CD4-positive, alpha-beta T cell treated with Interleukin-15 for 4 hours (primary cell): ENCODE measurements at places on chromosomes 7 and 10.

DNA sequence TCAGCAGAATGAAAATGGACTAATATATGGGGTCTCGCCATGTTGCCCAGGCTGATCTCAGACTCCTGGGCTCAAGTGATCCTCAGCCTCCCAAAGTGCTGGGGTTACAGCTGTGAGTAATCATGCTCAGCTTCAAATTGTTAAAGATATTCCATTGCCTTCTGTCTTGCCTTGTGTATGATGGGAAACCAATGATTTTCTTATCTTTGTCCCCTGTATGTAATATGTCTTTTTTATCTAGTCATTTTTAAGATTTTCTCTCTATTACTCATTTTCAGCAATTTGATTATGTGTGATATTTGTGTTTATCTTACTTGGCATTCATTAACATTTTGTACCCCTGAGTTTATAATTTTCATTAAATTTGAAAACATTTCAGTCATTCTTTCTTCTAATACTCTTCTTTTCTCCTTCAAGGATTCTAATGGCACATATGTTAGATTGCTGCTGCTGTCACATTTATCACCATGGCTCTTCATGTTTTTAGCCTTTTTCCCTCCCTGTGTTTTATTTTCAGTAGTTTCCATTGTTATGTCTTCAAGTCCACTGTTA lies 12.6 kb downstream of the LYZL1 start:
- DNase-seq, result no peak

GRCh38 chr7:19707240-19707639 lies 1.6 kb downstream of the POLR1F start:
- DNase-seq, result no peak

DNA sequence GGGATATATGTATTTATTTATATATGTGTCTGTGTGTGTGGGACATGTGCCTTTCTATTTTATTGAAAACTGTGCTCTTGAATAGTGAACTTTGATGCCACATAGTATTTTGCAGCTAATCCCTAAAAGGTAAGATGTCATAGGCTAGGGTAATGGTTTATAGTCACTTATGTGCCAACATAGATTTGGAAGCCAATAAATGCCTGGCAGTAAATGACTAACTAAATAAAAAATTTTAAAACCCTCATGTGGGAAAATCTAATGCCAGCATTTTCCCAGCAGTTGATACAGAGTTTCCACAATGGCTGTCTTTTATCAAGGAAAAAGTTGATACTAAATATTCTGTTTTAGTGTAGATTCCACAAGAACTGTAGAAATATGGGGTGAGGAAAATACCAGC lies 101.5 kb upstream of the IMMP2L start:
- no peak for DNase-seq

- no peak for DNase-seq
Measured at GRCh38 chr10:5574642-5575131, 49.9 kb downstream of the CALML3 start.

GRCh38 chr7:36203071-36203790 lies 50.2 kb downstream of the EEPD1 start:
- no peak for DNase-seq

- no peak for DNase-seq
Measured at GRCh38 chr7:16773326-16773725, 19.8 kb downstream of the TSPAN13 start.

DNA sequence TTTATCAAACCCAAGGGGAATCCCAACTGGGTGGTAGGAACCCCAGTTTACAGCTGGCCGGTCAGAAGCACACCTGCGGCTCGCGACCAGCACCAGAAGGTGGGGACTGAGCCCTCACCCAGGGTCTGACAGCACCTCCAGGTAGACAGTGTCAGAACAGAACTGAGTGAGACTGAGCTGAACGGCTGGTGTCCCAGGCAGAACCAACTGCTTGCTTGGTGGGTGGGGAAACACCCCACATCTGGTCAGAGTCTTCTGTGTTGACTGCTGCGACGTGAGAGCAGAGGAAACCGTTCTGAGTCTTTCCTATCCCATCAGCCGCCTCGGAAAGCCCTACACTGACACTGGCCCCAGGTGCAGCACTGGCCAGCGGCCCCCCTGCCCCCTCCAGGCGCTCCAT lies 160.7 kb downstream of the MAD1L1 start:
- no peak for DNase-seq

- DNase-seq, result no peak
Measured at GRCh38 chr7:100614308-100614861, 2.0 kb downstream of the MOSPD3 start.

- no peak for DNase-seq
Measured at GRCh38 chr7:36708767-36709166, 15.5 kb downstream of the AOAH start.

GRCh38 chr7:36943591-36944435 lies 219.5 kb upstream of the AOAH start:
- DNase-seq, result no peak

- no peak for DNase-seq
Measured at GRCh38 chr10:126126866-126127265, 230.5 kb downstream of the FANK1 start.

DNA sequence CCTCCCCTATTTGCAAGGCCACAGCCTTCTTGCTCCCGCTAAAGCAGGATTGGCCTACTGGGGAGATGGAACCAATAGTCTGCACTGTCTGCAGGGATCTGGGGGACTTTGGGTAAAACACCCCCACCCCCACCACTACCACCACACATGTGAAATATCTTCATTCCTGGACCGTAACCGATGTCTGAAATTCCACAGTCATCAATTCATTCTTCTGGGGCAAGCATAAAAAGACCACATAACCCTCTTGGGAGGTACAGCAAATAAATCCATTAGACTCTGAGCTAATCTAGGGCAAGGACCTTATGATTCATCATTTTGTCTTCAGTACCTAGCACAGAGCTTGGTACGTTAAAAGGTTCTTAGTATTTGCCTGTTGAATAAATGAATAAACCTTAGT lies 307.8 kb downstream of the GPAM start:
- no peak for DNase-seq

DNA sequence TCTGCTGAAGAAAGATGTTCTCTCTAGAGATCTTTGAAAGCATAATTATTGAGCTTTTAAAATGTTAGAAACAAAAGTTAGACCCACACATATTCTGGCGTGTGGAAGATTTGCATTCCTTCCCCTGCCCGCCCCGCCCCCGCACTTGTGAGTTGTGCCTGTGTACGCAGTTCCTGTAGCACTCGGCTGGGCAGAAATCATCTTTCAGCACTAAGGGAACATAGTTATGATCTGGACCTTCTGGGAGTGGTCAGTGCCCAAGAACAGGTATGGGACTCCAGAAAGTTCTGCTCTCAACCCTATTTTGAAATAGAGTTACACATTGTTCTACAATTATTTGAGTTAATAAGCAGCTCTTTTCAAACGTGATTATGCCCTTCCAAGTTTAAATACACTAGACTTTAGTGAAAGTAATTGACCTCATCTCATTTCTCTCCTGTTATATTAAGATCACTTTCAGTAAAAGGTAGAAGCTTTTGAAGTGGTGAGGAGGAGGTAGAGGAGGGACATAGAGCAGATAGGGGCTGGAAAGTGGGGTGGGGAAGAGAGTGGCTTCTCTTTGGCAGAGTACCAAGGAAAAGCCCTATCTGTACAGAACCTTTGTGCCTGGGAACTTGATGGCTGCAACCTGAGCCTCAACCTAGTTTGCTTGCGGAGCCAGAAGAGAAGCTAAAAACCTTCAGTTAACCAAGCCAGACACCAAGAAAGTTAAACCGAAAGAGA lies 5.7 kb downstream of the BLVRA start:
- DNase-seq, result no peak

DNA sequence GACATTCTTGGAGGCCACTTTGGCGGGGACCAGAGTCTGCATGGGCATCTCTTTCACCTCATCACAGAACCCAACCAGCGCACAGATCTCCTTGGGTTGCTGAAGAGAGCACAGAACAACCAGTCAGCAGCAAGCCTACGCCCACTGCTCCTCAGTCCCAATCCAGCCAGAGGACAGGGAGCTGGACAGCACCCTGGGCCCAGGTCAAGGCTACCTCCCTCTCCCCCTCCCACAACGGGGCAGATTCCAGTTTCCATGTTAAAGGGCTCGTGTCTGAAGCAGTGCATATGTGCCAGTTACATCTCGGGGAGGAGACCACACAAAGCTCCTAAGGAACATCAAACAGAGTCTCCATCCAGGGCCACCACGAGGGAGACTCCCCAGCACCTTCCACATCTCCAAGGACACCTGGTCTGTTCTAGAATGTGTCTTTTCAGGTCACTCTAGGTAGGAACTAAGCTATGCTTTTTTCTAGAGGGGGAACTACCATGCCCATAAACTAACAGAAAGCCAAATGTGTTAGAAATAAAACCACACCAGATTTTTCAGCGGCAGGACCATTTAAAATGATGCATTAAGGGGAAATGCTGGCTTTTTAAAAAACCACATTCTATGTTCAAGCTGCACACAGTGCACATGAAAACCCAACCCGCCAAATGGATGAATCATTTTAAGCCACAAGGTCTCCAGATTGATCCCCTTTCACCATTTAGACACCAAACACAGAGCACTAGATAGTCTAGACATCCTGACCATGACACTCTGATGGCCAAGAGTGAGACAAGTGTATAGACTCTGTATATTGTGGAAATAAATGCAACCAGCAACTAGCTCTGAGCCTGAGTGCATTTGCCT lies 28.9 kb downstream of the PSAP start:
- DNase-seq, result peak; percentile 22

DNA sequence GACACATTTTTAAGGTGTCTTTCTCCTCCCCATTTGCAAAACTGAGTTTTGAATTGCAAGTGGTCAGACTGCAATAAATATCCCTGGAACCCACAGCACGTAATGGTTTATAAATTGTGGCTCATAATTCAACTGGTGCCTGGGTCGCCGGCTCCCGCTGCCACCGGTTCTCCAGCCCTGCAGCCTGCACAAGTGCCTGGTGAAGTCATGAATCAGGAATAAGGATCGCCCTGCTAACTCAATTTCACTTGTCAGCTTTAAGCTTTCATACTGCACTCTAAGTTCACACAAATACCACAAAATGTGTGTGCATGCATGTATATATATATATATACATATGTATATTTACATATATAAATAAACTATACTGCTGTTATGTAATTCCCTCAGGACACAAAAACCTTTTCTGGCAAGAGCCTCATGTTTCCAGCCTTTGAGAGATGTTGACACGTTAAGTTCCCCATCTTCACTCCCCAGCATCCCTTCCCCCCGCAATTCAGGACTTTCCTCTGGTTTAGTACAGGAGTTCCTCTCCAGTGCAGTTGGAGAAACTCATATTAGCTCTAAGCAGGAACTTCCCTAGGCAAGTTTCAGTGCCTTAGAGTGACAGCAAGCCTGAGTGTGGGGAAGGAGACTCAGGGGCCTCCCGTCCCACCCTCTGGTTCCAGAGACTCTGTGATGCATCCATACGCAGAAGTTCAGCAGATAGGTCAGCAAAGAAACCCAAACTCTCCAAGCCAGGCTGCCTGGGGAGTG lies 129.2 kb upstream of the UNC5B start:
- DNase-seq, result no peak

DNA sequence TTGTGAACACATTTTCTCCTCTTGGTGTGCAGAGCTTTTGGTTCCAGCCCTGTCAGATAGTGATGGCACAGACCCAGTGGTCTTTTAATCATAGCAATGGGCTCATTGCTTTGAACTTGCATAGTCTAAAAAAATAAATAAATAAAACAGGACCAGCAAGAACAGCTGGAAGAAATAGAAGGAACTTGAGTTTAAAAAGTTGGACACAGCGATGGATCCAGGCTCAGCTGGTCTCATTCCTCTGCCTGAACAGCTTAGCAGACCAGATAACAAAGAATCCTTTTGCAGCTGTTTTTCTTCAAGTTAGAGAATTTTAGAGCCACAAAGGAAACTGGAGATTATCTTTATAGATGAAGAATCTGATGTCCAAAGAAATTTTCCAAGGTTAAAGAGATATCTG lies 1005.6 kb downstream of the LRMDA start:
- DNase-seq, result no peak

- no peak for DNase-seq
Measured at GRCh38 chr10:127254276-127254675, 57.9 kb upstream of the INSYN2A start.

DNA sequence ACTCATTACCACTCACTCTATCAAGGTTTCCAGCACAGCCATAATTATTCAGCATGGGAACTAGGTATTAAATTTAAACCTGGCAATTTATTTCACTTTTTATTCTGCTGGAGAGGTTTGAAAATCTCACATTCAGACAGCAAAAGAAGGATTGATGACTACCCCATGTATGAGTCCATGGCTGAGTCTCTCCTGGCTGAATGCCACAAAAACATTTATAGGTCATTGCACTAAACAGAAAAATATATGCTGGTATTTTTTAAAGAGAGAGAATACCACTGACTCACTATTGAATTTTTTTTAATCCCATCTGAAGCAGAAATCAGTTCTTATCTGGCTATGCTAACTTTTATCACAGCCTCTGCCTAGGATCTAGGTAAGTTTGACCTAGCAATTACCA lies 336.3 kb downstream of the PPP1R3A start:
- DNase-seq, result no peak

DNA sequence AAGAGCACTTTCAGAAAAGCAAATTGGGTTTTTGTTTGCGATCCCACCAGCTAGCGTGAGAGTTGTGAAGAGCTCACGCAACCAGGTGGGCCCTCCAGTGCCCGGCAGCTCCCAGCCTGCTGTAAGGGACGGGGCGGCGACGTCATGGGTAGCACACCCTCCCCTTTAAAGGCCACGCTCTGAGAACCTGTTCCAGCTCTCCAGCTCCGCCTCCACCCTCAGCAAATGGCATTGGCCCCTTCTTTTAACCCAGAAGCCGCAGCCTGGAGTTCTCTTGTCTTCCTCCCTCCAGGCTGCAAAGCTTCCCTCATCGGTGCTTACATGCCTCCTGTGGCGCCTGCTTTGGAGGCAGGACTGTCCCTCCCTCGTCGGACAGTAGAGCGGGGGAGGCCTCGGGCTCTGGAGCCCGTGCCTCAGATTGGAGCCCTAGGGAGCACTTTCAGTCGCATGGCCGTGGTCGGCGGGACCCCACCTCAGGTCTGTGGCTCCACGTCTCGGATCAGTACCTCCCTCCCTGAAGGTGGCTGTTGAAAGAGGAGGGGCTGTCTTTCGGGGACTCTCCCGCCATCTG lies 32.9 kb downstream of the WIPI2 start:
- DNase-seq, result no peak

DNA sequence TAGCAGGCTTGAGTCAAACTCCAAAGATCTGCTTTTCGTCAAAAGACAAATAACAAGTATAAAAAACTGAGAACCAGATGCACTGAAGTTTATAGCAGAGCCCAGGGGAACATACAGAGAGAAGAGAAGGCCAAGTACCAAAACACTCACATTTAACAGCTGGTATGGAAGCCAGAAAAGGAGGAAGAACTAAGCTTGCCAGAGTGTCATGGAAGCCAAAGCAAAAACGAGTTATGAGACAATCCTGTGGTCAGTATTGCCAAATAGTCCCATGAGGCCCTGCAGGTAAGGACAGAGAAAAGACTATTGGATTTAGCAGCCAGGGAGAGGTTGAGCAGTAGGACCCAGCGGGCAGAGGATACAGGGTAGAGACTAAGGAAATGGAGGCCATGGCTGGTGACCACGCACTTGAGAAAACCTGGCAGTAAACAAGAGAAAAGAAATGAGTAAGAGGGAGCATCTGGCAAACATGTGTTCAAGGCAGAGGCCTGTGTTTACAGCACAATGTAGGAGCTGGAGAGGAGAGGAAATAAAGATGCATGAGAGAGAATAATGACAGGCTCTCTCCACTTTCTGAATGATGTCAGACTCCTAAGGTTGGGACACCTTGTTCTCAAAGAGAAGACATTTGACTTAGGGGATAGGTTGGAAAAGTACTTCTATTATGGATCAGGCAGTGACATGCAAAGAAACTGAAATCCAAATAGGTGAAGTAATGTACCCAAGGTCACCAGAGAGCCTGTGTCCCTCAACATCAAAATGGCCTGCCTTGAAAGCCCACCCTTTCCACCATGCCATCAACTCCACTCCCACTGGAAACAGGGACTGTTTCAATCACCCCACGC lies 9.1 kb downstream of the CREB3L2 start:
- no peak for DNase-seq
